ENCODE measurements at places on chromosomes 3 and 15.

DNA sequence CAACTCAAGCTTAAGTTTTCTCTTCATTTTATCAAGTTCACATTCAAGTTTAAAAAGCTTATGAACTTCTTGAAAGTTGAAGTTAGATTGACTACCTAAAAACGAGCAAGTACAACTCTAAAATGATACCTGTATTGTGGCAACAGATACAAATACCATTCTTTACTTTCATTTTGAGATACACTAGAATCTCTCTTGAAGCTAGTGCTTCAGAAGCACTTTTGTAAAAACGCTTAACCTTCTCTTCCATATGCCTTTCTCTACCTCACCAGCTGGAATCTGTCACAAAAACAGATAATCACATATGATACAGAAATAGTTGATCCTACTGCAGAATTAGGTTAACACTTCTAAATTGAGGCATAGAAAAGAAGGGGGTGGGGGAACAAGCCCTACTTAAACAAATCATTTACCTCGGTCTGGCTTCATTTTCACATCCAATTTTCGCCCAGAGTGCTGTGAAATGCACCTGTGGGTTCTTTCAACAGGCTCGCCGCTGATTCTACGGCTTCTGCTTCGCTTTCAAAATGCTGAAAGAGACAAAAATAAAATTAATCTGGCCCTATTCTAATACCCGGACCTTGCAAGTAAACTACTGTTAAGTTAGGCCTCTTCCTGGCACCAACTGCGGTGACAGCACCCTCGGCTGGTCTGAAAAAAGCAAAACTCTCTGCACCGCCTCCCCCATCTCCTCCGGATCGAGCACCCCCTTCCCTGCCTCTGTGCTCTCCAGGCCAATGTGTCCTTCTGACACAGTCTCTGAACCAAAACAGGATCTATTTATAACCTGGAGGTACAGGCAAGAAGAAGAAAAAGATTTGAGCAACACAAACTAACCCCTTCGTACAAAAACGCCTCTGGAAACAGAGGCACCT lies 1.4 kb downstream of the ATOSA start:
- DNase-seq = peak; percentile 63

DNA sequence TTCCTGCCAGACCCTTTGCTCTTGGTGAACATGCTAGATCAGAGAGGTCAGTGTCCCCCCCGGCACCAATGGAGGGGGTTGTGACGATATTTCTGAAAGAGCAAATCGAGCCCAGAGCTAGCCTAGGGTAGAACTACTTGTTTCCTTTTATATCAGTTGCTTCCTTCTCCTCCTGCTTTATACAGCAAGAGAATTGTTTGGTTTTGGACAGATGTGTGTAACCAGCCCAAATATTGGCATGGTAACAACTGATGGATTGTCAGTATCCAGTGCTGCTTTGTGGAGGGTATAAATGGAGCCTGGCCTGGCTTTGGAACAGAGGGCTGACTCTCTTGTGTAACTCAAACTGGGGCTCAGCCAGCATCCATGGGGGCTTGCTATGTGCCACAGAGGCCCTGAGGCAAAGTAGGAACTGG lies 27.2 kb downstream of the SNX1 start:
- peak; percentile 96 for DNase-seq

GRCh38 chr3:100400419-100400779 lies 490 bp downstream of the TOMM70 start:
- peak; percentile 20 for DNase-seq

DNA sequence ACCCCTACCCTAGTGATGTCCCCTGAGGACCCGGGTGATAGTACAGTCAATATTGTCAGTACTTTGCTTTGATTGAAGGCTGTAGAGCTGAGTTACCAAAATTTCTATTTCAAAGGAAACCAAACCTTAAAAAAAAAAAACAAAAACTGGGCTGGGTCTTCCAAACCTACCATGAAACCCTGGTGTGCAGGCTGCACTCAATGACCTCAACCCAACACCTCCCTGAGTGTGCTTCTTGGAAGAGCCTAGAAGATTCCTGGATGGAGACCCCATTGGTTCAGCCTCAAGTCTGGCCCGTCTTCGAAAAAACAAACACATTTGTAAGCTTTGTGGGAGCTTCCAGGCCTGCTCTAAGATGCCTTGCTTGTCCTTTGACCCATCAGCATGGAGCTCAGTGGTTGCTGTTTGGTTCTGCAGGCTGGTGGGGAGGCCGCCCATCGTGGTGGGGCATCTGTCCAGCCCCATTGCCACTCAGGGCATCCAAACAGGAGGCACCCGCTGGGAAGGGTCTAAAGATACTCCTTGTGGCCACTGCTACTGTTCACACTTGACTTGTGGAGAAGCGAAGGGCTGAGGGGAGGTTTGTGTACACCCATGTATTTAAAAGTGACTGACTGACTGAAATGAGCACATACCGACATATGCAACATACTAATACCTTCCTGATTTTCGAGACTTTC lies 32.2 kb downstream of the CRTAP start:
- DNase-seq = no peak

DNA sequence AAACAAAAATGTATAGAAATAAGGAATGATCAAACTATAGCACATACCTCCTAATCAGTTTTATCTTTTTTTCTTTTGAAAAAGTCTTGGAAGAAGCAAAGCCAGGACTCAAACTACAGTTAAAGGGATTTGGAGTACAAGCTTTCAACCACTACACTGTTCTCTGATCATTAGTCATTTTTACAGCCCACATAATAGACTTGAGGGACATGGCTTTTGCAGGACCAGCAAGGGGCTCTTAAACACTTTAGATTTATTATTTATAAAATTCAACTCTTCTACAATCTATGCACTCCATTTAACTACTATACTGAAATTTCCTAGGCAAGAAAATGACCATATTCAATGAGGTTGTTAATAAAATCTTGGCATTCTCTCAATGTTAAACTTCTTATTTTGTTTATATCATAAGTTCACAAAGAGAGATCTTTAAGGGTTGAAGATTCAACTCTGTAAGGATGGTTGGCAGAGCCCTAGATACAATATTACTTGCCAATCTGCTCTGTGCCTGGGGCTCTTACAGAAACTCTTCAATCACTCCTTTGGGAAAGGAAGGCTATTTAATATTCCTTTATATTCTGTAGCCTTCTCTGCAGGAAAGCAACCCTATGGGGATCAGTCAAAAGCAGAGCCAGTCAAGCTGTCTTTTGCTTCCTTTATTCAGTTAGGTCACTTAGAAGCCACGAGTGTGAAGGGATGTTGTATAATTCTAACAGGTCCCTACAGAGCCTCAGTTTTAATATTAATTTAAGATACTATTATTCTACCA lies 557.7 kb upstream of the SGO1 start:
- peak; percentile 9 for DNase-seq

DNA sequence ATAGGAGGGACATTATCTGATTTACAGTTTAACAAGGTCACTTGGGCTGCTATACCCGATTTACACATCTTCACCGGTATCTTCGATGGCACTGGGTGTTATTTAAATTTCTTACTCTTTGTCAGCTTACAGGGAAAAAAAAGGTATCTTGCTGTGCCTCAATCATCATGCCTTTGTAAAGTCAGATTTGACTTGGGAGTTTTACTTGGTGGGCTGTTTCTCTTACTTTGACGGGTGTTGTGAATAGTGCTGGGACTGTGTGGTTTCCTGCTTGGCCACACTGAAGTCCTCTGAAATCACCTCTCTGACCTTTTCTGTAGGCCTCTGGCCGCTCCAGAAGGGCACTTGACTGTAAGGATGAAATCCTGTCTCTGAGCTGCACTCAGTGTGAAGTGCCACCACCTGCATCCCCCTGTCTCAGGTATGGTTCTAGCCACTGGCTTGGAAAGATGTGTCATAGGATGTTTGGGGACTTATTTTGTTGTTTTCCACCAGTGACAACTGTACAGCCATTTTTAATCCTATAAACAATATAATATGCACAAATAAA lies 3.1 kb upstream of the SLC24A1 start:
- no peak for DNase-seq

DNA sequence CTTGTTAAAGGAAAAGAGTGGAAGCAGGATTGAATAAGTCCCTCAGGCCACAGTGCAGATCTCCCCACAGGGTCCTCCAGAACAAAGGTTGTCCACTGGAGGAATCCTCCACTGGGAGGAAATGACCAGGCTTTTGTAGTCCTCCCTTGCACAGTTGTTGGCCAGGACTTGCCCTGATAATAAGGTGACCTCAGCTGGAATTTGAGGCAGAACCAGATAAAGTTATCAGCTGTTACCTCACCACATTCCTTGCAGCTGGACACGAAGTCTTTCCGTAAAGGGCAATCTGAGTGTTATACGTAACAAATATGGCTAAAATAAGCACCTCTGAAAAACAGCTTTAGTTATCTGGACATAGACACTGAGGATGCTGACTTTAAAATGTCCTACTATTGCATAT lies 83.5 kb upstream of the NAALADL2 start:
- DNase-seq = no peak

- DNase-seq = no peak
Measured at GRCh38 chr3:51242939-51243338, 142.2 kb upstream of the MANF start.

GRCh38 chr15:96325541-96326327 lies 4.8 kb upstream of the NR2F2 start:
- DNase-seq = no peak

DNA sequence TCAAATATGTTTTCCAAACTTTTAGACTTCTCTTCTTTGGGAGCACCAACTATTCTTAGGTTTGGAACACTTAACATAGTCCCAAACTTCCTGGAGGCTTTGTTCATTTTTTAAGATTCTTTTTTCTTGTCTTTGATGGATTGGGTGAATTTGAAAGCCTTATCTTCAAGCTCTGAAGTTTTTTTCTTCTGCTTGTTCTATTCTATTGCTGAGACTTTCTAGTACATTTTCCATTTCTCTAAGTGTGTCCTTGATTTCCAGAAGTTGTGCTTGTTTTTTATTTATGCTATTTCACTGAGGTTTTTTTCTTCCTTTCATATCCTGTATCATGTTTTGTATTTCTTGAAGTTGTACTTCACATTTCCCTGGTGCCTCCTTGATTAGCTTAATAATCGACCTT lies 97.5 kb downstream of the PLSCR2 start:
- no peak for DNase-seq

GRCh38 chr15:52406601-52407000 lies 111.0 kb upstream of the MYO5C start:
- DNase-seq = no peak

GRCh38 chr3:88542916-88543315 lies 393.2 kb downstream of the C3orf38 start:
- no peak for DNase-seq

DNA sequence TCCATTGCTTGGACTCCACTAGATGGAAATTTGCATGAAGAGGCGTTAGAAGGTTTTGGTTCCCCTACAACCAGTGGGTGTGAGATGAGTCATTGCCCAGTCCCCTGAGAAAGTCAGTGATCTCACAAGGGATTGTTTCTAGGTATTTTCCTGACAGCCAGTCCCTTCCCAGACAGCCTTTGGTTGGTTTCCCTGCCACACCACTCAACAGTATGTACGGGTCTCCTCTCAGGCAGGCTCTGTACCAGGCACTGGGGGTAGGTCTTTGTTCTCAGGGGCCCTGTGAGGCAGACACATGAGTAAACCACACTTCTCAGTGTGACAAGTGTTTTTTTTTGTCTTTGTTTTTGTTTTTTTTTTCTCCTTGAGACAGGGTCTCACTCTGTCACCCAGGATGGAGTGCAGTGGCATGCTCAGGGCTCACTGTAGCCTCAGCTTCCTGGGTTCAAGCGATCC lies 4.0 kb downstream of the LAMP3 start:
- DNase-seq = peak; percentile 16

DNA sequence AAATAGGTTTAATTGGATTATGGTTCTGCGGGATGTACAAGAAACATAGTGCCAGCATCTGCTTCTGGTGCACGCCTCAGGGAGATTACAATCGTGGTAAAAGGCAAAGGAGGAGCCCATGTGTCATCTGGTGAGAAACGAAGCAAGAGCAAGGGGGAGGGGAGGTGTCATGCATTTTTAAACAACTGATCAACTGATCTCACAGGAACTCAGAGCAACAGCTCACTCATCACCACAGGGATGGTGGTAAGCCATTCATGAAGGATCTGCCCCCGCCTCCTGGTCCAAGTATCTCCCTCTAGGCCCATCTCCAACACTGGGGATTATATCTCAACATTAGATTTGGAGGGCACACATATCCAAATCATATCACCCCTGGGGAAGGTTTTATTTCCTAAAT lies 42.1 kb upstream of the FGF7 start:
- no peak for DNase-seq

DNA sequence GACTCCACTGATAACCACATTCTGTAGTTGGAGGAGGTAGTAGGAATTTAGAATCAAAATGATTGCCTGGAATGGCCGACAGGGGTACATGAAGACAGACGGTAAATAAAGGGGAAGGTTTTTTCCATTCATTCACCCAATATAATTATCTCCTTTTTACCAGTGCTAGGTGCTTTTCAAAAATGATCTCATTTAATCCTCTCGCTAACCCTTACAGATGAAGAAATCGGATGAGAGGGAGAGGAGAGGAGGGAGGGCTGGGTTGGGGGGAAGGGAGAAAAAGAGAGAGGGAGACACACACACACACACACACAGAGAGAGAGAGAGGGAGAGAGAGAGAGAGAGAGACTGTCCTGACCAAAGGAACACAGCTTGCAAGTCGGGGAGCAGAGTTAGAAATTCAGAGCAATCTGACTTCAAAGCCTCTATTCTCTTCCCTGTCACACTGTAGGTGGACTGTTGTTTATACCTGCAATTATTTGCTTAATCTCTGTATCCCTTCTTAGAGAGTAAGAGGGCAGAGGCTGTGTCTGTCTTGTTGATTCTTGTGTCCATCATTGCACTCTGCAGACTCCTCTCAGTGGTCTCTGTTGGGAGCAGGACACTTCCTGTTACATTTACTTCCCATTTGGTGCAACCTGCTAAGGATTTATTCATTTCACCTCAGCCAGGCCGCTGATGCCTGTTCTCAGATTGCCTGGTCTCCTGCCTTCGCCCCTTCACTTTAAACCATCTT lies 18.7 kb upstream of the PAQR9 start:
- DNase-seq = no peak

- peak; percentile 90 for DNase-seq
Measured at GRCh38 chr3:179811321-179812095, 158.7 kb downstream of the USP13 start.

DNA sequence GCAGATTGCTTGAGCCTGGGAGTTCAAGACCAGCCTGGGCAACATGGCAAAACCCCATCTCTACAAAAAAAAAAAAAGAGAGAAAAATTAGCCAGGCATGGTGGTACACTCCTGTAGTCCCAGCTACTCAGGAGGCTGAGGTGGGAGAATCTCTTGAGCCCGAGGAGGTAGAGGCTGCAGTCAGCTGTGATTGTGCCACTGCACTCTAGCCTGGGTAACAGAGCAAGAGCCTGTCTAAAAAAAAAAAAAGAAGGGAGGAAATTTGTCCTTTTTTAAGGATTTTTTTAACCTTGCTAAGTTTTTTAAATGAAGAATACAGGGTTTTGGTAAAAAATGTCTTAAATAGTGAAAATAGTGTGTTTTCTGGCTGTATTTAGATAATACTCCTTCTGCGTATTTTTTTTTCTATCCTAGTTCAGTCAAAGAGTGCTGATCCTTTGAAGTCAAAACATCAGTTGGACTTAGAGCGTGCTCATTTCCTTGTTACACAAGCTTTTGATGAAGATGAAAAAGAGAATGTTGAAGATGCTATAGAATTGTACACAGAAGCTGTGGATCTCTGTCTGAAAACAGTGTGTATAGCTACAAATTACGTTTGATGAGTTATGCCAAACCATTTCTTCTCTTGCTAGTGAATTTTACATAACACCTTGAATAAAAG lies 11.1 kb downstream of the CAPN7 start:
- DNase-seq = no peak

Measured in SK-MEL-5 (cell line).